ENCODE measurements at places on chromosomes 5 and 9. TPM values are rescaled to one million over a fixed set of nuclear protein-coding genes. Genes with fewer than 3 reads are reported as not detected.

Gene COL15A1
- total RNA-seq: not detected

Gene GADD45G
- 0.47 TPM for total RNA-seq

Gene MARCOL
- not detected for total RNA-seq

Gene GRM6
- not detected for total RNA-seq

Gene DIPK1B
- 100 TPM for total RNA-seq

Gene GABBR2
- 21.6 TPM for total RNA-seq

Gene PIP5KL1
- total RNA-seq: 1.0 TPM

Gene CTSV
- total RNA-seq: 0.54 TPM

Gene FGF18
- not detected for total RNA-seq

Gene TXNDC8
- not detected for total RNA-seq

Gene EGFLAM
- total RNA-seq: 2.2 TPM

Gene SV2C
- not detected for total RNA-seq

Gene ADAMTSL1
- 21.6 TPM for total RNA-seq

Gene PCDHGA5
- total RNA-seq: 1.2 TPM

Gene OLFML2A
- total RNA-seq: 0.28 TPM

Gene ZNF883
- 0.09 TPM for total RNA-seq

Gene HAPLN1
- not detected for total RNA-seq

Gene GARIN3
- not detected for total RNA-seq

Gene CNTNAP3B
- total RNA-seq: 128 TPM

Gene PROB1
- total RNA-seq: 1.2 TPM

Gene EPB41L4B
- total RNA-seq: 1.2 TPM

Gene SLC25A2
- 0.09 TPM for total RNA-seq

Gene PCDHB14
- 1.6 TPM for total RNA-seq

Gene EIF4E1B
- not detected for total RNA-seq

Gene ZNF346
- total RNA-seq: 20.2 TPM

Gene LCN9
- not detected for total RNA-seq

Gene TLX3
- total RNA-seq: not detected

Gene CTNND2
- not detected for total RNA-seq

Gene PCDHA10
- 0.56 TPM for total RNA-seq

Gene GRXCR2
- total RNA-seq: not detected

Data from endothelial cell of coronary artery (primary cell).